ENCODE measurements at places on chromosomes 16 and 17.

DNA sequence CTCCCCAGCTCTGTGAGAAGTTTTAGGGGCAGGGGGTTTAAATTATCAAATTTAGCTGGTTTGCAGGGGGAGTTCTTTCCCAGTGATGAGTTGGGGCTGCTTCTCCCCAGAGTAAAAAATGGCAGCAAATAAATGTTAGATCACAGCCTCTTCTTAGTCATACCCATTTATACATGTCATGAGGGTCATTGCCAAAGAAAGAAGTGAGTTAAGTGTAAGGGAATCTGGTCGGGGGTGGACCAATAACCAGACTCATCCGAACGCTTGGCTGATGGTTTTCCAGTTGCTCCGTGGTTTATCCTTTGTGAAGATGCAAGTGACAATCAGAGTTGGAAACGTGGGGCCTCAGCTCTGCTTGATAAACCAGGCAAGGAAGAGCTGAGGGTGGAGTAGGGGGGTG, 87.1 kb downstream of the PLXDC1 start:
- peak; percentile 69 for DNase-seq

- DNase-seq, result no peak
These were observed 7.5 kb upstream of the NFATC2IP start for GRCh38 chr16:28943281-28943680.

- no peak for DNase-seq
These were observed 525.9 kb upstream of the CDH8 start for GRCh38 chr16:62562121-62562520.

DNA sequence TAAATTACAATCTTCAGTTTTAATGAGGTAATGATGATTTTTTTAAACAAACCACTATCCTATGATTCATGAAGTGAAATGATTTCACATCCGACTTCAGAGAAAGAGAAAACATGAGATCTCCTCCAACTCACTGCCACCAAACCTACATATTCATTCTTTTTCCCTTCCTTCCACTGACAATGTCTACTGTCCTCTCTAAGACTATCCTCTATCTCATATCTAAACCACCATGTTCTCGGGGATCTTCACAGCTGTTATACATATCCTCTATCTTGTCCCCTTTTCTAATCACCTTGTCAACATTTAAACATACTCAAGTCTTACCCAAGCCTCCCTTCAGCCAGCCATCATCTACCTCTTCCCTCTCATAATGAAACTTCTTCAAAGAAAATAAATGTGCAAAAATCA, 53.5 kb downstream of the SMURF2 start:
- peak; percentile 58 for DNase-seq

DNA sequence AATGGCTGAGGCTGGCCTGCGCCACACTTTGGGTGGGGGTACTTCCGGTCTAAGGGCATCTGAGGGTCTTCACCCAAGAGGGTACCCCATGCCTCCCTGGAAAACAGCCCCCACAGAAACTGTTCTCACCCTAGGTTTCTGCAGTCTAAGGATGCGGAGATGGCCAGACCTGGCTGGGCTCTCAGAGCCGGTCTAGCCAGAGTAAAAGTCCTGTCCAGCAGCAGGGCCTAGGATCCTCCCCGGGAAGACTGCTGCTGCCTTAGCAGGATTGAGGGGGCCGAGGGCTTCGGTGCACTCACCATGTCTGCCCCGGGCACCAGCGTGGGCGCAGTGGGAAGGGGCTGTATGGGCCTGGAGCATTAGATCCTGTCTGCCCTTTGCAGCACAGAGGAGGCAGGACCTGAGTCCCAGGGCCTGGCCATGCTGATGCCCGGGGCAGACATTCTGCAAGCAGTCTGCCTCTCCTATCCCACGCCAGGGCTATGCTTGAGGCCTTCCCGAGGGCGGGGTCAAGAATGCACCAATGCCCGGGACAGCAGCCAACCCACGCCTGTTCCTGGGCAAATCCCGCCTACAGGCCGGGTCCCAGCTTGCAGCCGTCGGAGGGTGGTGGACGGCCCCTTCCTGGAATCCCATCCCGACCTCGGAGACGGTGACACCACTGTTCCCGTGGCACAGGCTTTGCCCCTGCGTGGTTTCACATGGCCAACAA, 54.7 kb downstream of the CBFA2T3 start:
- peak; percentile 27 for DNase-seq

GRCh38 chr17:65630502-65630901, 69.1 kb upstream of the AXIN2 start:
- no peak for DNase-seq

DNA sequence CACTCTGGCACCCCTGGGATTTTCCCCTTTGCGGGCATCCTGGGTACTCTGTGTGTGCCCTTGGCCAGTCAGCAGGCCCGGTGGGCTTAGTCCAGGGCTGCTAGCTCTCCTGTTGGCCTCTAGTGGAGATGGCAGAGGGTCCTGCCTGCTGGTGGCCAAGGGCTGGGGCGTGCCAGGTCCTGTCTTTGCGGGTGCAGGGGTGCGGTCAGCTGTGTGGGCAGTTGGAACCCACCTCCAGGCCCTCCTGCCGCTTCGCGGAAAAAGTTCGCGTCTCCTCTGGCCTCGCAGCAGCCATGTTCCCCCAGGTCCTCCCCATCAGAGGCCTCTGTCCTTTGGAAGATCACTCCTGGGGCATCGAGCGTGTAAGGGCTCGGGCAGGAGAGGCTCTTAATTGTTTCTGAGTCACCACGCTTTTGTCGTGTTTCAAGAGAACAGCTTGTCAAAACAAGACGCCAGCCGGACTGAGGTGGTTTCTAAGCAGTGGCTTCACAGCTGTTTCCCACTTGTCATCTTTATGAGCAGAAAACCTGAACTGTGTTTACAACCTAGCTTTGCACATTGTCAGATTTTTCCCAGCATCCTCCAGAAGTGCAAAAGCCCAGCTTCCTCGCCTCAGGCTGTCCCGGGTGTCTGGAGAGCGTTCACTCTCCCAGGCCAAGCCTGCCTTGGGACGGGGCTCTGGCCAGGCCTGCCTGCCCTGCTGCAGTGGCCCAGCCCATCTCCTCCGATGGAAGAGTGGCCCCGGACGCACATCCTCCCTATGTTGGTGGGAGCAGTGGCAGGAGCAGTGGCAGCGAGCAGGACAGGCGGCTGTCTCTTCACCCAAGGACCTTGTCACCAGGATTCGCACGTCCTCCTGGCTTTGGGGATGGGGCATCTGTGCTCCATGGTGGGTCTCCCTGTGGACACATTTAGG, 5.0 kb upstream of the DNASE1L2 start:
- no peak for DNase-seq

DNA sequence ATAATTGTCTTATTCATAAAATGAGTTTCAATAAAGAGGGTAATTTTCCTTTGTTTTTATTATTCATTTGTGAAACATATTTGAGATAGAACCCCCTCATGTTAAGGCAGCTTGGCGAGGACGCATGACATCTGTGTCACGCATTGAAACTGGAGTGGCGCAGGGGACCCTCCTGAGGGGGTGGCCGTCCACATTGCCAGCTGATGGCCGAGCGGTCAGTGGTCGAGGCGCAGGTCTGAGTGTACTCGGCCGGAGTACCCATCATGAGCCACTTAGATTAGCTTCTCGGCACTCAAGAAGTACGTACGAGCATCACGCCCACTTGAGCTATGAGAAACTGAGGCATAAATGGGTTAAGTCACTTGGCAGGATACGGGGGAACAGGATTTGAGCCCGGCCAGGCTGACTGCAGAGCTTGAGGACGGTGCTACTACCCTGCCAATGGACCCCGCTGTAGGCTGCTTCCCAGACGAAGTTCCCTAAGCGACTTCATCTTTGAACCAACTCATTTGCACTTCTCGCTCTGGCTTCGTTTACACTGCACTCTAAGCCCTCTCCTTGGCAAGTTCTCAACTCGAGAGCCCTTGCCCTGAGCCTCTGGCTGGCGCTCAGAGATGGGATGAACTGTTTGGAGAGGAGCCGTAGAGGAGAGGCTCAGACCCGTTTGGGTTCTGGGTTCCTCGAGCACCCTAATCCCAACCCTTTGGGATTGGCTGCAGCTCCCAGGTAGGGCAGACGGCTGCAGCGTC, 91.8 kb downstream of the SDK2 start:
- DNase-seq, result no peak

DNA sequence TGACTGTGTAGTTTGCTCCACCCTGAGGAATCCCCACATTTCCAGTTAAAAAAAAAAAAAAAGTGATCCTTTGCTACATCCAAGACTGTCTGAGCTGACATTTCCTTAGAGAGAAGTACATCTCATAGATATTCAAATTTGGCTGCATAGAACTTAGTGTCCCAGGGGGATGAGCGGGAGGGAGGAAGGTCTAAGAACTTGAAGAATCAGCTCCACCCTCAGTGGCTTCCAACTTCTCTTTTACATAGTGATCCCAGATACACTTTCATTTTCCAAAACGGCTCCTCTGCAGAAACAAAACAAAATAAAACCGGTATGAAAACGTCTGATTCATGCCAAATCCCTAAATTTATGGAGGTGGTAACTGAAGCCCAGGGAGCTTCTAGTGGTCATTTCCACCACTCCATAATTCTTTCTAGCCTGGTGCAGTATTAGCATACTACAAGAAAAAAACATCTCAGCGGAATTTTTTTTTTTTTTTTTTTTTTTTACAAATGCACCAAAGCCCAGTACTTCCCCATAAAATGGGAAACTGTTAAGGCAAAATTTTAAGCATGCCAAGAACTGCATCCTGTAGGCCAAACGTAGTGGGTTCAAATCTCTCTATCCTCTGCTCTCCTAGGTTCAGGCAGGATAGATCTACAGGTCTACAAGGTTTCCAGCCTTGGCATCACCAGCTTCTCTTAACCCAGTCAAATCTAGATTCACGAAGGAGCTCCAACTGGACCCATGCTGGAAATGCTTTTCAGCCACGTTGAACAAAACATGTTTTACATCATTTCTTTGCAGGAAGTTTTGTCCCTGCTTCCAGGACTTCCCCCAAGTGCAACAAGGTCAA, 29.3 kb downstream of the MAF start:
- DNase-seq, result no peak

DNA sequence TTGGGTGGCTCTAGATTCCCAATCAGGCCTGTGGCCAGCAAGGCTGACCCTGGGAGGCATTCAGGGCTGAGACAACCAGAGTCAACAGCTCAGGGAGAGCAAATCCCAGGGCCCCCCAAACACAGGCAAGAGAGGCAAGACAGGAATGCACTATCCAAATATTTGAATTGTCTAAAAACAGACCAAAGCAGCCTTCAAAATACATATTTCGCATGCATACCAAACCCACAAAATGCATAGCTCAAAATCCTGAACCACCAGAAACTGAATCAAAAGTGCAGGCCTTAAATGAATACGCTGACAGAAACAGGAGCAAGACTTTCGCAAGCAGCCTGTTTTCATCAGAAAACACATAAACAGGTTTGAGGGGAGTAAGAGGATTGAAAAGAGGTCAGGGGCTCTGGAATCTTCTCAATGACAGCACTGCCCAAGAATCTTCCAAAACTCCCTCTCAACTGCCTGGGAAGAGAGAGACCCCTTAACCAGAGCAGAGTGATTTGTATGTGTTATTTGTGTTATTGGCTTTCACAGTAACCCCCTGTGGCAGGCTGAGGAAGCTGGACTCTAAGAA, 213.6 kb upstream of the CDH5 start:
- DNase-seq, result peak; percentile 51

DNA sequence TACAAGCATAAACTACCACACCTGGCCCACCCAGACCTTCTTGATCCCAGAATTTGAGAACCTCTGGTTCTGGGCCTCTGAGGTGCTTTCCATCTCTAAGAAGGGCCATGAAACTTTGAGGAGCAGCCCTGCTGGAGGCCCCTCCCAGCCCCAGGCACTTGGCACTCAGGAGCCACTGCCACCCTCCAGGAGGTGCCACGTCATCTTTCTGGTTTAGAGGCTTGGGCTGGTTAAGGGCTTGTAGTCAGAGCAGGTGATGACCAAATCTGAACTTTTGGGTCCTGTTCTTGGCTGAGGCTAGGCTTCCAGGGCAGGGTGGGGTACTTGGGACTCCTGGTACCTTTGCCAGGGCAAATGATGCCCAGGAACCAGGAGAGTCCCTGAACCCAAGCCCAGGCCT, 13.8 kb upstream of the DLX4 start:
- DNase-seq, result no peak

- DNase-seq, result peak; percentile 58
These were observed 116.3 kb downstream of the USP22 start for GRCh38 chr17:20926532-20926931.

Measured in HCEC 1CT (cell line).